Activated naive CD8-positive, alpha-beta T cell treated with anti-CD3 and anti-CD28 coated beads, Interleukin-2, amount 10 ng/mL, durations not matched to agents 7 days and 5 days (primary cell): ENCODE measurements at places on chromosomes 3 and 15. TPM values are rescaled to one million over a fixed set of nuclear protein-coding genes. Genes with fewer than 3 reads are reported as not detected.

The SPINK8 gene
- not detected for total RNA-seq

The ULK4 gene
- total RNA-seq: 19.0 TPM

The PTH1R gene
- total RNA-seq: not detected

The SGO1 gene
- total RNA-seq: 28.8 TPM

The PGBD4 gene
- total RNA-seq: 4.5 TPM

The TJP1 gene
- total RNA-seq: not detected

The SEMA6D gene
- total RNA-seq: not detected

The CAND2 gene
- 0.79 TPM for total RNA-seq

The CEP97 gene
- total RNA-seq: 21.5 TPM

The UTS2B gene
- total RNA-seq: not detected

The CCK gene
- total RNA-seq: not detected

The RARB gene
- total RNA-seq: not detected

The EPB42 gene
- not detected for total RNA-seq

The ZMYND10 gene
- 2.7 TPM for total RNA-seq

The ATP13A5 gene
- total RNA-seq: not detected

The GP5 gene
- 2.2 TPM for total RNA-seq

The OR5H6 gene
- total RNA-seq: not detected

The CD200R1 gene
- 11.4 TPM for total RNA-seq

The ZNF35 gene
- 5.4 TPM for total RNA-seq

The CHAC1 gene
- 14.1 TPM for total RNA-seq

The EBLN2 gene
- 6.3 TPM for total RNA-seq

The NPAP1 gene
- not detected for total RNA-seq

The DNAJB8 gene
- total RNA-seq: not detected

The PCOLCE2 gene
- total RNA-seq: not detected

The COL8A1 gene
- not detected for total RNA-seq

The RBP2 gene
- not detected for total RNA-seq

The TNIK gene
- total RNA-seq: 47.6 TPM

The CCDC54 gene
- not detected for total RNA-seq

The HHATL gene
- not detected for total RNA-seq

The IGF2BP2 gene
- total RNA-seq: 0.11 TPM

The SUSD5 gene
- total RNA-seq: not detected

The RLBP1 gene
- total RNA-seq: not detected

The WDR72 gene
- not detected for total RNA-seq
